Fibroblast of villous mesenchyme (primary cell): ENCODE measurements at places on chromosomes 3 and 15.

- peak; percentile 75 for DNase-seq
Observed at GRCh38 chr15:42819786-42820185, 82.9 kb upstream of the CDAN1 start.

- no peak for DNase-seq
Observed at GRCh38 chr3:129473067-129473768, 33.2 kb downstream of the IFT122 start.

- no peak for DNase-seq
Observed at GRCh38 chr3:17129556-17129955, 244.8 kb downstream of the PLCL2 start.

DNA sequence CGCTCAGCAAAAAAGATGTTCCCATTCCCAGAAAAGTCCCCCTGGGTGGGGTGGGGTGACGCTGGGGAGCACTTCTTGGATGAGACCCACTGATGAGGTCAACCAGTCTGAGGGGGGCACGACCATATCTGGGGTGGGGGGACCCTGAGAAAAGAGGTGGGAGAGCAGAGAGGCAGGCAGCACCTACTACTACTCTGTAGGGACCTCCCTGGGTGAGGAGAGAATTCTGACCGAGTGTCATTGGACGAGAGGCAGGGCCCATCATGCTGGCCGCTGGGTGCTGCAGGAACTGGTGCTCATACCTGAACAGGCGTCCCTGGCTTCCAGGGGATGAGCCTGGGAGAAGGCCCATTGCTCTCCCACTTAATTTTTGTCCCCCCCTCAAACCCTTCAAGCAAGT, 158.8 kb downstream of the KLF13 start:
- no peak for DNase-seq

DNA sequence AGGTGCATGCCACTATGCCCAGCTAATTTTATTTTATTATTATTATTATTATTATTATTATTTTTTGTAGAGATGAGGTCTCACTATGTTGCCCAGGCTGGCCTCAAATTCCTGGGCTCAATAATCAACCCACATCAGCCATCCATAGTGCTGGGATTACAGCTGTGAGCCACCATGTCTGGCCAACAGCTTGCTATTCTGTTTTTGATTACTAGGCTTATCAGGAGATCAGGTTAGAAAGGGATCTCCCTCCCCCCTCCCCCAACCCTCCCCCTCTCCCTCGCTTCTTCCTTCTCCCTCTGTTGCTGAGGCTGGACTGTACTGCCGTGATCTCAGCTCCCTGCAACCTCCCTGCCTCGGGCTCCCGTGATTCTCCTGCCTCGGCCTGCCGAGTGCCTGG, 8.6 kb downstream of the CLN6 start:
- DNase-seq: no peak

- no peak for DNase-seq
Observed at GRCh38 chr3:64410226-64410625, 185.0 kb upstream of the PRICKLE2 start.

GRCh38 chr3:60912876-60913275, 338.4 kb downstream of the FHIT start:
- no peak for DNase-seq

DNA sequence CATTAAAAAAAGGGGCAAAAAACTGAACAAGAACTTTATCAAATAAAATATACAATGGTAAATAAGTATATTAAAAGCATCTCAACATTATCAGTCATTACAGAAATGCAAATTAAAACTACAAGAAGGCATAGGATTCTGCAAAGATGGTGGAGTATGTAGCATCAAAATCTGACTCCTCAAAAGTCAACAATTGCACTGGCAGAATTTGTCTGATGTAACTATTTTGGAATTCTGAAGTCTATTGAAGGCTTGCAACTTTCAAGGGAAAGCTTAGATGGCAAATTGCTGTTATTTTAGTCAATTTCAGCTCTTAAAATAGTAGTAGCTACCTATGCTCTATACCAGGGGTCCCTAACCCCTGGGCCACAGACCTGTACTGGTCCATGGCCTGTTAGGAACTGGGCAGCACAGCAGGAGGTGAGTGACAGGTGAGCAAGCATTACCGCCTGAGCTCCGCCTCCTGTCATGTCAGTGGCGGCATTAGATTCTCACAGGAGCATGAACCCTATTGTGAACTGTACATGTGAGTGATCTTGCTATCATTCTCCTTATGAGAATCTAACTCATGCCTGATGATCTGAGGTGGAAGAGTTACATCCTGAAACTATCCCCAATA, 107.6 kb downstream of the TGFBR2 start:
- DNase-seq: no peak

DNA sequence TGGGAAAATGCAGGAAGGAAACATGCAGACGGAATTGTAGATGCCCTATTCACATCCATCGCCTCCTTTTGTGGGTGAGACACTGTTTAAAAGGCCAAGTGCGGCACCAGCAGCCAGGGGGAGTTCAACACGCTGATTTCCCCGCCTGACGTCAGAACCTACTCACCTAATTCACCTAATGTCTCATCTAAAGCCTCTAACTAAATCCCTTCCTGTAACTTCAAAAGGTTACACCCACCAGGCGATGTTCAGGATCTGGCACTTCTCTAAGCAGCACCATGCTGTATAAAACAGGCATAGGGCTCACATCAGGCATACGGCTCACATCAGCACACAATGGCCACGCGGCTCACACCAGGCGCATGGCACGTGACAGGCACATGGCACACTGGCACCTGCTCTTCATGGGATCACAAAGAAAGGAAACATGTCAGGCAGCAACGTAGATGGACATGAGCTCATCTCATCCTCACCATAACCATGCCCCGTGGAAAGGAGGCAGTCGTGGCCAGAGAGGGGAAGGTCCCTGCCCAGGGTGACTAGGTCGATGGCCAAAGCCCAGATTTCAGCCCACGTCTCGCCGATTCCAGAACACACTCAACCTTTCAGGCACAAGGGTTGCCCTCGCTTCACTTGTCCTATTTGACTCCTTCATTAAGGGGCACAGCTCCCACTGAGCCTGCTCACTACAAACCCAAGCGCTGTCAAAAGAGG, 21.7 kb downstream of the XXYLT1 start:
- DNase-seq: no peak

DNA sequence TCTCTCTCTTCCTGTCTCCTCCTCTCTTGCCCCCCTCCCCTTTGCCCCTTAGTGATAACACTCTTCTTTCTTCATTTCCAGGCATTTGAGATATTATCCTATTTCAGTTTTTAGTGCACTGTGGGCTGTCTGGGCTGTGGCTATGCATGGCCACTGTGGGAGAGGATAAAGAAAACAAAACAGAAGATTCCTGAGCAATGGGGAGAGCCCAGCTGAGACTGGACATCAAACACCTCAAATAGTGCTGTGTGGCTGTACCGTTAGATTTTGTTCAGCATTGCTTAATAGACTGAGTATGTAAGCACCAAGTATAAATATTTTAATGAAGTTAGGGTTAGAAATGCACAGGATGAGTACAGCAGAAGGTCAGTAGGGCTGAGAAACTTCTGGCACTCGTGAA, 7.9 kb upstream of the GBE1 start:
- DNase-seq: peak; percentile 60

DNA sequence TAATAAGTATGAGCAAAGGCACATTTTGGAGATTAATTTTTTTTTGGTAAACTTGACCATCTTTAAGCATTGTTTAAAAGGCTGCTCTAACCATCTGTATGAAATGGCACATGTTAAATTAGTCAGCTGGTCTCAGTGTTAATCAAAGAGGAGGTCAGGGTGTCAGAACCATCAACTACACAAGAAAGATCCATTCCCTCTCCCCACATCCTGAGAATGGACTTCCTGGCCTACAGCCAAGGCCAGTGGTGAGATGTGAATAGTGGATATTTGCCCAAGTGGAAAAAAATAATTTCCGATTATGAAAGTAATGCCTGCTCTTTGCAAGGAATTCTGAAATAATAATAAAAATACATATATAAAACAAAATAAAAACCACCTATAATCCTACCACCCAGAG, 641.7 kb downstream of the NR2F2 start:
- no peak for DNase-seq

- no peak for DNase-seq
Observed at GRCh38 chr3:3209714-3210113, 30.2 kb upstream of the CRBN start.

- no peak for DNase-seq
Observed at GRCh38 chr3:197680955-197681521, 55.7 kb downstream of the RUBCN start.

- DNase-seq: peak; percentile 28
Observed at GRCh38 chr3:101824702-101825101, 24.6 kb upstream of the NFKBIZ start.

DNA sequence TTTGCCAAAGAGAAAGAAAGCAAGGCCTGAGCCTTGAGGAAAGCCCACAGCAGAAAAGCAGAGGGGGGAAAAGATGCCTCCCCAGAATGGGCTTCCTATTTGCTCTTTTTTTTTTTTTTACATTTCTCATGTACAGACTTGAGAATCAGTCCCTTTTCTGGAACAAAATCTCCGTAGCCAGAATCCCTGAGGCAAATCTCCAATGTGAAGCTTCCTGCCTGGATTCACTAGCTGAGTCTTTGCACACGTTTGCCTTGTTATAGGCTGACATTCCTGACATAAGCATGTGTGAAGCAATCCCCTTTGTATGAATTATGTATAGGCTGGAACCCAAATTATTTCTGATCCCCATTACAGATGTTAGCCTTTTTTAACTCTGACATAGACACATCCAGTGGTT, 52.2 kb upstream of the ACTL6A start:
- no peak for DNase-seq

GRCh38 chr3:70716832-70717231, 404.4 kb upstream of the MDFIC2 start:
- DNase-seq: peak; percentile 30

GRCh38 chr15:81334768-81335435, 11.0 kb upstream of the STARD5 start:
- DNase-seq: peak; percentile 81
